ENCODE measurements at places on chromosomes 1 and 21.

- no peak for DNase-seq
Observed at GRCh38 chr1:54848134-54848948, 38.7 kb downstream of the DHCR24 start.

DNA sequence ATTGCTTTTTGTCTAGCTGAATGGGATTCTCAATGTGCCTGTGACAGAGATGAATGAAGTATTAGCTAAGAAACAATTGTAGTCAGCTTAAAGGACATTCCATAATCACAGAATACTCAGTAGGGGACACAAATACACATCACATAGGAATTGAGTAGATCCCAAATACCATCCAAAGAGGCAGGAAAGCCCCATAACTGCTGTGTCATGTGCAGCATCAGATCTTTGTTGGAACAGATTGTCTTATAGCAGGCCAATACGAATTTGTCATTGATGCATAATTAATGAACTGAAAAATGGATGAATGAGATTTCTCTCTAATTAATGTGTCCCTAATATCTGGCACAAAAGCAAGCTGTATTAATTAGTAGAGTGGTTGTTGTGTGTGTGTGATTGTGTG is 82.3 kb upstream of the S1PR1 start:
- DNase-seq: no peak

DNA sequence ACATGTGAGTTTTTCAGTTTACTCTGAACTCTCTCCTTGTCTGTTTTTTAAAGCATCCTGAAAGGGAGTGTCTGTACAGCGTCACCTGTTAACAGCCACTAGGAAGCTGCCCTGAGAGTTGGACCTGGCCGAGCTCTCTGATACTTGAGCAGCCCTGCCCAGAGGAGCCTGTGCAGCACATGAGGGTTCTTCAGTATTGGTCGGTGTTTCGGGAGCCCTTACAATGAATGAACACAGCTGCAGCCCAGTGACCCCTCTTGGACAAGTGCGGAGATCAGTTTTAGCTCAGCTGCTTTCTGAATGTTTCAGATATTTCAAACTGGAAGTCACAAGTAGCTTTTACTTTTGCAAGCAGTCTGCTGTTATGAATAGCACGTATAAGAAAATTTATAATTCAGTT is 39.2 kb downstream of the ADARB1 start:
- DNase-seq: no peak

DNA sequence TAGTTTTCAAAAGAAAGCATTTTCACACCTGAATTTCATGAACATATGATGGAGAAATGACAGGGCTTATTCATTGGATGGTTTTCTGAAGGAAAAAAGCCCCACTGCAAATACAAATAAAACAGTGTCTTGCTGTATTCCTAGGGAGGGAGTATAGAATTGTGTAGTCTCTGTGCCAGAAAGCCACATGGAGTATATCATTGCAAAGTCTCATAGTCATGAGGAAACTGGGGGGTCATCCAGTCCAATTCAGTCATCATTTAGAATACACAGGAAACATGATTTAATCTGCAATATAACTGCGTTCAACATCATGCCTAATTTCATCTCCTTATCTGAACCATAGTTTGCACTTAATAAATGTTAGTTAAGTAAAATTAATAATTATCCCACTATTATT is 222.3 kb downstream of the NTNG1 start:
- DNase-seq: no peak

GRCh38 chr1:149997585-149998262 is 12.8 kb downstream of the OTUD7B start:
- no peak for DNase-seq

GRCh38 chr1:156148216-156148615 is 5.2 kb upstream of the SEMA4A start:
- no peak for DNase-seq

DNA sequence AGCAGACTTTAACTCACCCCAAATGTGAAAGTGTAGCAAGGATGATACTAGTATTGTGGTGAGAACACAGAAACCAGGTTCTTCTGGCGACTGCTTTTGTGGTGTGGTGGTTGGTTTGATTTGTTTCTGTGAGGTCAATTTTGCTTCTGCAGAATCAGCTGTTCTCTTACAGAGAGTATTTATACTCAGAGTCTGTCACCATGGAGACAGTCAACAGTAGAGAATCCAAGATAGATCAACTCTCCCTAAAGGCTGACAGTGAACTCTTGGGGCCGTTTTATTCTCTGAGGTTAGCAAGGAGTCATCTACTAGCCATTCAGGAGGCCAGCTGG is at the start of gene CFAP107:
Gene CFAP107, plus strand, starts transcription at position 209 of the 332 bp plus-strand sequence. CDS start 231 bp downstream, outside the sequence.
- DNase-seq: no peak

GRCh38 chr1:55970526-55971110 is 608.7 kb downstream of the PLPP3 start:
- DNase-seq: no peak

- no peak for DNase-seq
Observed at GRCh38 chr1:3403011-3403345, 51.5 kb upstream of the ARHGEF16 start.

DNA sequence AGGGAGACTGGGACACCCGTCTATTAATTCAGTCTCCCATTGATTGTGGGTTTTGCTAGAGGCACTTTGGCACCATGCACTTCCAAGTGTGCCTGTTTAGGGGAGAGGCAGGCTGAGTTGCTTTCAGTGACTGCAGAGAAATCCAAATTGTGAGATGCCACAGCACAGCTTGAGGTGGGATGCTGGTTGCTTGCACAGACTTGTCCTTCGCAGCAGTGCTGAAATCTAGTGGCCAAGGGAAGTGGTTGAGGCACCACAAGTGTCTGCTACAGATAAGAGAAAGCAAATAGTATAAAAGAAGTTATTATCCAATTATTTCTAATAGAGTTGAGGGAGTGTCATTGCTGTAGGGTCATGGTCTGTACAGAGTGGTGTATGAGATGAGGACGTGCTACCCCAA is 40.0 kb upstream of the APP start:
- no peak for DNase-seq

DNA sequence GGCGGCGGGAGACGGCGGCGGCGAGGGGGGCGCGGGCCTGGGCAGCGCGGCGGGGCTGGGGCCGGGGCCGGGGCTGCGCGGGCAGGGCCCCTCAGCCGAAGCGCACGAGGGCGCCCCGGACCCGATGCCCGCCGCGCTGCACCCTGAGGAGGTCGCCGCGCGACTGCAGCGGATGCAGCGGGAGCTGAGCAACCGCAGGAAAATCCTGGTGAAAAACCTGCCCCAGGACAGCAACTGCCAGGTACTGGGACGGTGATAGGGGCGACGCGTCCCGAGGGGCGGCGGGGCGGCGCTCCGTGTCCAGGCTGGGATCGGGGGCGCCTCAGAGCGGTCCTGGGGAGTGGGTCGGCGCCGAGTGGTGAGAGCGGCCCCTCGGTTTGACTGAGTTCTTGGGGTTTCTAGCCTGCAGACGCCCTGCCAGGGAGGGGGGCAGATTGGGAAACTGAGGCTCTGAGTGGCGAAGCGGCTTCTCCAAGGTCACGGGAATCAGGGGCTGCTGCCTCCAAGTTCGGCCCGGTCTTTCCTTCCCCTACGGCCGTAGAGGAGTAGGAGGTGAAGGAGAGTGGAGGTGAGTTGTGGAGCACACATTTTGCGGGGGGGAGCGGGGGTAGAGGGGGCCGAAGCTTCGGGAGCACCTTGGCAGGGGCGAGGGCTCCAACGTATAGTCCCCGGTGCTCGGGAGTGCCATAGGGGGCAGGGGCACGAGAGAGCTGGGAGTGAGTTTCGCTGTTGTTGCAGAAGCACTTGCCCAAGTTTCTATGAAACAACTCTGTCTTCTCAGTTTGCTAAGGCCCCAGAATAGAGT is 508 bp downstream of the RAVER2 start:
- no peak for DNase-seq

DNA sequence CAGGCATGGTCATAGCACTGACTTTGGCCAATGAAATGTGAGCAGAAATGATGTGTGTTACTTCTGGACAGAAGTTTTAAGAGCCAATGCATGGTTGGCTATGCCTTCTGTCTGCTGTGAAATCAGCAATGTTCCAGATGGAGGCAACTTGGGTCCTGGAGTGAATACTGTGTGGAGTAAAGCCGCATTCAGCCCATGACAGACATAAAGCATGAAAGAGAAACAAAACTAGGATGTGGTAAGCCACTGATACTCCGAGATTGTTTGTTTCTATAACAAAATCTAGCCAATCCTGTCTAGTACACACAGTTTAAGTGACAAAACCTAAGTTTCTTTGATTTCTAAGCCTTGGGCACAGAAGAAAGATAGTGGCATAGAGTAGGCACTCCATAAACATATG is 47.1 kb upstream of the ARHGAP29 start:
- no peak for DNase-seq

DNA sequence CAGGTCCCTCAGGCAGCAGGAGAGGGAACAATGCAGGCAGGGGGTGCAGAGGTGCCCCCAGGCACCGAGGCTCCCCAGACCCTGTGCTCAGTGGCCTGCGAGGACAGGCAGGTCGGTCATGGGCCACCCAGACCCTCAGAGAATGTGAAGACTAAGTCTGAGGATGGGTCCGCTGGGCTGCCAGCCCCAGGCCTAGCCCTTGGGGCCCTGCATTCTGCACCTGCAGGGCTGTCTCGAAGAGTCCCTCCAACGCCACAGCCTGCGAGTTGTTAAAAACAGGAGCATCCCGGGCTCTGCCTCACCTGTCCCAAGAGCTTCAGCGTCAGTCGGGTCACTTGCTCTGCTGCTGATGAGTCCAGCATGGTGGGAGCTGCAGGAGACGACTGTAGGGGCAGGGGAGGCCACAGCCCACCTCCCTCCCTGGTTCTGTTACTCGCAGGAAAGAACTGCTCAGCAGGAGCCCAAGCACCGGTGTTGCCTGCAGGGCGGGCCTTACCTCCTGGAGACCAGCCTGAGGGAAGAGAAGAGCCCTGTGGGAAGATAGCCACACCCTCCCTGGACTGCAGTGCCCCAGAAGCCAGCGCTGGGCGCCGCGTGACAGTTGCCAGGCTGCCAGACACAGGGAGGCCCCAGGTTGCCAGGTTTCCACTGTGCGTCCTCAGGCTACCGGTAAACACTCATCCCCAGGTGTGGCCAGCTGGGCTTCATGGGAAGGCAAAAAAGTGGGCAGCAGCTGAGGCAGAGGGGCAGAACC is 5.8 kb downstream of the C21orf58 start:
- DNase-seq: no peak

DNA sequence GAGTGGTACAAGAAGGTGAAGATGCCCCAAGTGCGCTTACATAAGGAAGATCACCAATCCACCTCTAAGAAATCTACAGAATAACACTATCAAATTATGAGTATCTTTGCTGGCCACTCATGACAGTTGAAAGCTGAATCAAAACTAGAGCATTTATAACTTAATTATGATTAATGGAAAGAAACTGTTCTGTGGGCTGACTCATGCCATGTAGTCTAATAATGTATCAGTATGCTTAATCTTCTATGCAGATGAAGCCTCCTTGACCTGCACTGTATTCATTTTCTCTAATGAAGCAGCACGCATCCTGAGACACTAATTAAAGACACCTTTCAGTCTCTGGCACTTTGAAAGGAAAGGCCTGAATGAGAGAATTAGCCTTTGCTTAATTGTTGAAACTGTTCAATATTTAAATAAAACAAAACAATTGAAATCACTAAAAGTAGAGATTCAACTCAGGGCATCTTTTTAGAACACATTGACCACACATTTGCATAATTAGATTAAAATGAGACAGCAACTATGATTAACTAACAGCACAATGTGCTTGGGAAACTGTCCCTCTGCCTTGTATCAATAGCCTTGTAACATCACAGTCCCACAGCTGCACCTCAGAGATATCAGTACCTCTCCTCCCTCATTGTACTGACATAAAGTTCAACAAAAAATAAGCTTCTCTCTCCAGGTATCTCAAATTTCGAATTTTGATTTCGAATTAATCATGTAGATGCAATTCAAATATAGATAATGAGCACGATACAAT is 105.6 kb downstream of the NTPCR start:
- no peak for DNase-seq

DNA sequence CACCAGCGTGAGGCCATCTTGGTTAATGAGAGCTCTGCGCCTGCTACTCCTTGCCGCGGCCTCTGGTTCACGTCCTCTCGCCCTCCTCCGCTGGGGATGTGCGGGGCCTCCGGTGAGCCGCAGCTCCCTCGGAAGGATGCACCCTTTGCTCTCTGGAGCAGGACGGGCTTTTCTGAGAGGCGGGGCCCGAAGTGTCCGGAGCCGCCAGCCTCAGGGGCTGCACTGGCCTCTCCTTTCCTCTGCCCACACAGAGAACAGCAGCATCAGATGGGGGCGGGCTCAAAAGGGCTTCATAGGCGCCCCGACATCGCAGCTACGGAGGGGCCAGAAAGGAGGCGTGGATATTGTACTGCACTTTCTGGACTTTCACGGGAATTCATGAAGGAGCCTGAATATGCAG is 284.7 kb downstream of the CAMTA1 start:
- DNase-seq: no peak

- DNase-seq: no peak
Observed at GRCh38 chr1:112776688-112777087, 61.6 kb upstream of the PPM1J start.

DNA sequence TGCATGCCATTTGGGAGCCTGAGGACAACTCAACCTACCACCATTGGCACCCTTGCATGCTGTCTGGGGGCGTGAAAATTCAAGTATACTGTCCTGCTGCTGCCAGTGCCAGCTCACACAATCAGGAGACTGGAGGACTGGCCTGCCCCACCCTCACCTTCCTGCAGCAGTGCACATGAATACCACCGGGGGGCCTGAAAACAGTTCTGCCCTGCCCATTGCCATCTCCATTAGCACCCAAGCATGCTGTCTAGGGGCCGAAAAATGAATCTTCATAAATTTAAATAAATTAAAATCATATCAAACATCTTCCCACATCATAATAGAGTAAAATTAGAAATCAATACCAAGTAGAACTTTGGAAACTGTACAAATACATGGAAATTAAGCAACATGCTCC is 322.1 kb upstream of the TMPRSS15 start:
- DNase-seq: no peak

- no peak for DNase-seq
Observed at GRCh38 chr1:220786337-220787068, at the start of gene MTARC1. Gene MTARC1 (plus strand): TSS chr1:220786913. CDS start chr1:220786945, 32 bp downstream.

DNA sequence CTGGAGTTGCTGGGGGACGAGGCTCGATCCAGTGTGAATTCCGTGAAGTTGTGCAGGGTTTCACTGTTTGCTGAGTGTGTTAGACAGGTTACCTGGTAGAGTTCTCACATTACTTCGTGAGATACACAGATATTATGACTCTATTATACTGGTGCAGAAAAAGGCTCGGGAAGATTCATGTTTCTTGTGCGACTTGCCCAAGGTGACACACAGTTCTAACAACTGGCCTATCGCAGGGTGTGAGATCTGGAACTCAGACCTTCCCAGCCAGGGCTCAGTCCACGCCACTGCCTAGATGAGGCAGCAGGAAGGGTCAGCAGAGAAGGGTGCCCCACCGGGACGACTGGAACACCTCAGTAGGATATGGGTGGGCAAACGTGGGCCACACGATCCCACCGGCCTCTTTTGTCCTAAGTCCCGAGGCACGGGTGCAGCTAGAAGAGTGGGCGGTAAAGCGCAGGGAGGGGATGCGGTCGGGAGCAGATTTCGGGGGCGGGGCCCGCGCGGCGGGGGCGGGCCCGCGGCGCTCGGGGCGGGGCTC is 296 bp upstream of the RNPEP start:
- DNase-seq: peak; percentile 62

- DNase-seq: no peak
Observed at GRCh38 chr21:45470773-45471524, 66.0 kb downstream of the COL18A1 start.
